ENCODE measurements at places on chromosomes 6 and 20.

- no peak for DNase-seq
These were observed 304.4 kb downstream of the PREX1 start for GRCh38 chr20:48523191-48523995.

GRCh38 chr20:2237059-2237458 lies 58.7 kb upstream of the TGM3 start:
- DNase-seq = no peak

- DNase-seq = no peak
These were observed 12.2 kb downstream of the GABRR2 start for GRCh38 chr6:89302936-89303335.

- DNase-seq = no peak
These were observed 38.6 kb downstream of the KCNK5 start for GRCh38 chr6:39190545-39191235.

- DNase-seq = no peak
These were observed 754.8 kb upstream of the DEFB115 start for GRCh38 chr20:30502670-30503069.

GRCh38 chr6:95128439-95128838 lies 448.9 kb upstream of the MANEA start:
- no peak for DNase-seq
